Upper lobe of right lung (tissue), 1 donor: ENCODE measurements at places on chromosomes 2 and 18. TPM values are rescaled to one million over a fixed set of nuclear protein-coding genes. Genes with fewer than 3 reads are reported as not detected.

- no peak for DNase-seq
Observed at GRCh38 chr2:126863336-126864015, 35.2 kb upstream of the TEX51 start.

GRCh38 chr2:241948901-241949735 is 79.6 kb downstream of the RTP5 start:
- DNase-seq, result no peak

DNA sequence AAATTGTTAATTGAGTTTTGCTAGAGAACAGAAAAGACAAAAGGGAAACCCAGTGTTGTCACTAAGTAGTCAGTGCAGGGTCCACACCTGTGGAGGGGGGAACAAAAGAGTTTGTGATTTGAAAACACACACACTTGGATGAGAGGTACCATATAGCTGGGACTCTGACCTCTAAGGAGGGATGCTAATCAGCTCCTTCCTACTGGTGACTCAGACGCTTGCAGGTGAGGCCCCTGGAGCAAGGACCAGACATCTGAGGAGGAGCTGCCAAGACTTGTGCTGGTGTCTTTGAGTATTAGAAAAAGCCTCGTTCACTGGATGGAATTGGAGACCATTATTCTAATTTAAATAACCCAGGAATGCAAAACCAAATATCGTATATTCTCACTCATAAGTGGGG is 146.4 kb upstream of the MAP2 start:
- no peak for DNase-seq

GRCh38 chr2:73131807-73132206 is 19.1 kb upstream of the RAB11FIP5 start:
- no peak for DNase-seq

DNA sequence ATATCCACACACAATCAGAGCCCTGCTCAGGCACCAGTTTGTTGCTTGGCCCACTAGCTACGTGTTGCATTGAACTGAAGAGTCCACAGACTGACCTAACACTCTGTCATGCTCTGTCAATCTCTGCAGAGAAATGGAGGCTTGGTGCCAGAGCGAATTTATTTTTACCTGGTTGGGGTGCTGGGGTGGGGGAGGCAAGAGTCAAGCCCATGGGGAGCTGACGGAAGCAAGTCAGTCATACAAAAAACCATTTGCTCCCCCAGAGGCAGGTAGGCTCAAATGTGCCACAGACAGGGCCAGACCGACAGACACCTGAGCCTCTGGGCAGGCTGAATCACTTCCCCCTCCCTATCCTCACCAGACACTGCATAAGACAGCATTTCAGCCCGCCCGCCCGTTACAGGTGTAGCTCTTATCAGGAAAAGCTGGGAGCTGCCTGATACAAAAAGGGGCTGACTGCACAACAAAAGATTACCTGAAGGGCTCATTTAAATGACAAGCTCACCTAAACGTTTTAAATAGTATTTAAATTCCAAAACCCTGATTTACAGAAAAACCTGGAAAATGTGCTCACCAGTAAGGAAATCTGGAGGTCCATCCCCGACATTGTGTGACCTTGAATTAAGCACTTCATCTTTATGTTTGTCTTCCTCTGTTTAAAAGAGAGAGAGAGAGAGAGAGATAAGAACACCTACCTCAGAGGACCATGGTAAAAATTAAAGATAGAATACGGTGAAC is 2.1 kb upstream of the PCBP1 start:
- no peak for DNase-seq

DNA sequence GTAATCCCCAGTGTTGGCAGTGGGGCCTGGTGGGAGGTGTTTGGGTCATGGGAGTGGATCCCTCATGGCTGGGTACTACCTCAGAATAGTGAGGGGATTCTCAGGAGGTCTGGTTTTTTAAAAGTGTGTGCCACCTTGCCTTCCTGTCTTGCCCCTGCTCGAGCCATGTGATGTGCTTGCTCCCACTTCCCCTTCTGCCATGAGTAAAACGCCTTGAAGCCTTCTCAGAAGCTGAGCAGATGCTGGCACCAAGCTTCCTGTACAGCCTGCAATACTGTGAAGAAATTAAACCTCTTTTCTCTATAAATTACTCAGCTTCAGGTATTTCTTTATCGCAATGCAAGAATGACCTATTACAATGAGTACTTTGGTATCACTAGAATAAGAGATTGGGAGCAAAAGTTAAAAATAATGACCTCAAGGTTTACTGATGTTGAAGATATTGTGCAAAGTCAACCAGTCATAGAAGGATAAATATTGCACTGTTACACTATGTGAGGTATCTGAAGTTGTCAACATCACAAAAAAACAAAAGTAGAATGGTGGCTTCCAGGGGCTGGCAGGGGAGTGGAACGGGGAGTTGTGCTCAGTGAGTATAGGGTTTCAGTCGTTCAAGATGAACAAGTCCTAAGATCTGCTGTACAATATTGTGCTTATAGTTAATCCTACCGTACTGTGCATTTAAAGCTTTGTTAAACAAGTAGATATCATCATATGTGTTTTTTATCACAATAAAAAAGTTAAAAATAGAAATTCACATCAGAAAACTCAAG is 938.3 kb upstream of the CNTNAP5 start:
- DNase-seq, result no peak

- DNase-seq, result peak; percentile 52
Observed at GRCh38 chr2:120393456-120393855, 47.5 kb downstream of the INHBB start.

DNA sequence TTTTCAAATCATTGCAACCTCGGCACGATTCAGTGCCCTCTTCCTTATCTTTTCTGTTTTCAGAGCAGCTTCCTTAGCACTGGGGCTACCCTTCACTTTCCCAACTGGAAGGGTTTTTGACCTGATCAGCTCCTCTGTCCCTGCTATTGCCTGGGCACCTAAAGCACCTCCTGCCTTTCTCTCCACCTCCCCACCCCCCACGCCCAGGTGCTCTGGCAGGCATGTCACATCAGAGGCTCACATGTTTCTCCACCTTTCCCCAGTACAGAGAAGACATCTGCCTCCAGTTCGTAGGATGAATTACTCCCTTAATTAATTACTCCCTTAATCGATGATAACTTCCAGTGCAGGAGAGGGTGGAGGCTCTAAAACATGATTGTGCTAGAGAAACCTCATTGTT is 88.7 kb upstream of the LCLAT1 start:
- no peak for DNase-seq

DNA sequence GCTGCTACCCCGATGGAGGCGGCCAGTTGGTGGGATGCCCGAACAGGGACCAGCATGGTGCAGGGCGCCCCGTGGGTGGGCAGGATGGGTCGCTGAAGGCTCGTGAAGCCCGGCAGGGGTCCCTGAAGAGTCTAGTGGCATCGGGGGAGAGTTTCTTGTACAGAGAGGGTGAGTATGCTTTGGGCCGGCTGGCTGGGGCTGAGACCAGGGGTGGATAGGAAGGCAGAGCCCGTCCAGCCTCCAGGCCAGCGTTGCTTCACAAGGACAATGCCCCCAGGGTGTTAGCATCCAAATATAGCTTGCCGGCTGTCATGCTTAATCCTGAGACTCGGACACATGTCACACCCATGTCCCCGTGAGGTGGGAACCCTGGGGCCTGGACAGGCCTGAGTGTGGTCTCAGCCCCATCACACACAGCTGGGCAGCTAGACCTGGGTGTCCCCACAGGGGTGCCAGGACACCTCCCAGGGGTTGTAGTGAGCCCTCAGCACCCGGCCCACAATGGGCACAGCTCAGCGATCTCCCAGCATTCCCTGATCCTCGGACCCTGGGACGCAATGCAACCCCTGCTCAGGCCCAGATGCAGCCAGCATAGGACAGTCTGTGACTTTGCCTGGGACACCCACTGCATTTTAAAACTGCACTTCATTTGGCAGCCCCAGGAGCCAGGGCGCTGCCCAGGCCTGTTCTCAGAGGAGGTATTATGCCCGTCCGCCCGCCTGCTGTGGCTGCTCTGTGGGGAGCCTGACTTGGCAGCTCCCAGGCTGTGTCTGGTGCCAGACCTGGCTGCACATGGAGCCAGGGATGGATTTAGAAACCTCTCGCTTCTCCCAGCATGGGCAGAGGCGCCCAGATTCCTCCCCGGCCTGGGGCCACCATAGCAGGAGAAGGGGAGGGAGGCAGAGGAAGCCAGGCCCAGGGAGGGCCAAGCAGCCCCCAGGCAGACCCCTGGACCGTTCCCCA is 36.4 kb downstream of the RAMP1 start:
- peak; percentile 55 for DNase-seq

DNA sequence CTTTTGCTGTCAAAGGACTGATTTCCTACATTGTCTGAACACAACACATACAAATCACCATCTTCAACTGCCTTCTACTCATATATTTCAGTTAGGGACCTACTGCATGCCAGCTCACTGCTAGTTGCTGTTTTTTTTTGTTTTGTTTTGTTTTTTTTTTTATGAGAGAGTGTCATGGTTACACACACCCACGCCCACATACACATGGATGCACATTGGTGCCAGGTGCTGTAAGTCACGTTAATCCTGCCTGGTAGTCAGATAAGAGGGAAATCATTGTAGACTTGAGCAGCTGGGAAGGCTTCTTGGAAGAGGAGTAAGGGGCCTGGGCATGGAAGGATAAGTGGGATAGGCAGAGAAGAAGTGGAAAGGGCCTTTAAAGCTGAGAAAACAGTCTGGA is 209.9 kb downstream of the TDRD15 start:
- no peak for DNase-seq

- DNase-seq, result no peak
Observed at GRCh38 chr2:204946892-204947291, 401.6 kb downstream of the PARD3B start.

DNA sequence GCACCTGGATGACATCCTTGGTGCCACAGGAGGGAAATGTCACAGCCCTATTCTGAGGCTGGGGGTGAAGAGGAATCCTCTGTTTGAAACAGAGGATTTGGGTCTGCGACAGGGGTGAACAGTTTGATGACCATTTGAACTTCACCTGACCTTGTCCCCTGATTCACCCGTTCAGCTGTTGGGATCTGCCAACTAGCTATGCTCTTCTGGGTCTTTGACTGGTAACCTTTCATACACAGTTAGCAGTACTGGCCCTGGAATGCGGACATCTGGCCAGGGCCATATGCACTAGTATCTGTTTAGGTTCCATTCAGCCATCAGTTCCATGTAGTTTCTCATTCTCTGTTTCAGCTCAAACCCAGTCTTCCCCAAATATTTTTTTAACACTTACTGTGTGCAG is 72.6 kb upstream of the MCFD2 start:
- DNase-seq, result no peak

DNA sequence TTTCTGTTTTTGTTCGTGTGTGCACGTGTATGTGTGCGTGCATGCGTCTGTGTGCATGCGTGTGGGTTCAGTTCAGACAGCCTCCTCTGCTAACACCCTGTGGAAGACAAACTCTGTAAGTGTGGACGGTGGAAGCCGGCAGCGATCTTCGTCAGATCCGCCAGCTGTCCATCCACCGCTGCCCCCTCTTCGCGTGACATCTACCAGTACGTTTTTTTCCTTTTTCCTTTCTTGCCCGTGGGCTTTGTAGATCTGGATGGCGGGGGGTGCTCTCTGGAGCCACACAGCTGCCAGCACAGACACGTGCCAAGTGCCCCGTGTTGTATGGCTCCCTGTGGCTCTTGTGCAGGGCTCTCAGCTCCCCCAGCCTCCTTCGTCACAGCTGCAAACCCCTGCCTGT is 32.3 kb downstream of the ITGB1BP1 start:
- DNase-seq, result no peak

- no peak for DNase-seq
Observed at GRCh38 chr2:46365913-46366667, 68.9 kb downstream of the EPAS1 start.

GRCh38 chr2:189175869-189176433 is 3.6 kb downstream of the COL5A2 start:
- DNase-seq, result no peak

DNA sequence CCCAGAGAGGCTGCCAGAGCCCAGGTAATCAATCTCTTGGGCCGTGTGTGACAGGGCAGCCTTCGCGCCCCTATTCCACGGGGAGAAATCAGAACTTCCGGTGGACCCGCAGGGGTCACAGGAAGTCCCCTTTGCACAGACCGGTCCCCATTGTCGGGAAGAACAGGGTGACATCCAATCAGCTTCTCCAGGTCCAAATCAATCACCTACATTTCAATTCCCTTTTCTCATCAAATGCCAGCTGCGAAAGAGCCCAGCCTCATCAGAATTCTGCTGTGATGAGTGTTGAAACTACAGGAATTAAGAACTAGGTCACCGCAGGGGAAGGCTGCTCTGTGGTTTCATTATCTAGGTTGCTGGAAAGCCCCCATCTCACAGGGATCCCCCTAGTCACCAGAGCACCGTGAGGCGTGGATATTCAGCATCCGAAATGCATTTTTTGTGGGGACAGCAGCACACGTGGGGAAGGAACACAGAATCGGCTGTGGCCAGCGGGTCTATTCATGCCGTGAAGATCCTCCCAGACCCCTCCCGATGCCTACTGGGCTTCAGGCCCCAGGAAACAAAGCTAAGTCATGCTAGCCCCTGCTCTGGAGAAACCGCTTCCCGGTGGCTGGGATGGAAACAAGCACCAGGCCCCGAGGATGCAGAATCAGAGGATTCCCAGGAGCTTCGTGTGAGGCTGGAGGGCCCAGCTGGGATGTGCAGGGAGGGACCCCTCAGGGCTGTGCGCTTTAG is 193.7 kb upstream of the ID2 start:
- no peak for DNase-seq

GRCh38 chr2:20168048-20168726 is 56.7 kb downstream of the SDC1 start:
- DNase-seq, result no peak

- DNase-seq, result no peak
Observed at GRCh38 chr18:8707556-8708300, 2.4 kb downstream of the MTCL1 start.

- no peak for DNase-seq
Observed at GRCh38 chr2:197191940-197192322, 118.6 kb downstream of the ANKRD44 start.

GRCh38 chr18:26711756-26712155 is 153.8 kb downstream of the AQP4 start:
- DNase-seq, result no peak

DNA sequence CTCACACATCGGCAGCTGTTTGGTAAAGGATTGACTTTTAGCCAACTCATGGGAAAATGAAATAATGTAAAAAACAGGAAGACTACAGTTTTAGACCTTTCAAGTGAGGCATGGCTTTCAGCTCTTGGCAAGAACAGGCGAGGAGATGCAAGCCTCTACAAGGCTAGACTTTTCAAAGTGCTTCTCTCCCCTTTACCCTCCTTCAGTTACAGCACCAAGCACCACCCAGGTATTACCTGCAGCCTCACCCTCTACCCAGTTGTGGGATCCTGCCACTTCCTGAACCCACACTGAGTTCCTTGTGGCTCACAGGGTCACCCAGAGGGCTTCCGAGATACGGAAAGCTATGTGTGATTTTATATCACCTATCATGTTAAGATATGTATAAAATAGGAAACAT is 14.7 kb downstream of the UGT1A10 start:
- DNase-seq, result no peak

TAF4B gene
- total RNA-seq, result 3.3 TPM

FAM124B gene
- total RNA-seq, result 4.4 TPM

MIB1 gene
- 31.3 TPM for total RNA-seq

STPG4 gene
- not detected for total RNA-seq

CNGA3 gene
- 0.17 TPM for total RNA-seq

ASTL gene
- not detected for total RNA-seq

PROKR1 gene
- not detected for total RNA-seq

IL1F10 gene
- total RNA-seq, result not detected

CCDC93 gene
- total RNA-seq, result 37.8 TPM

CYBRD1 gene
- total RNA-seq, result 313 TPM
